Left forelimb (tissue), 1 donor: ENCODE measurements at places on chromosomes 7 and 10.

DNA sequence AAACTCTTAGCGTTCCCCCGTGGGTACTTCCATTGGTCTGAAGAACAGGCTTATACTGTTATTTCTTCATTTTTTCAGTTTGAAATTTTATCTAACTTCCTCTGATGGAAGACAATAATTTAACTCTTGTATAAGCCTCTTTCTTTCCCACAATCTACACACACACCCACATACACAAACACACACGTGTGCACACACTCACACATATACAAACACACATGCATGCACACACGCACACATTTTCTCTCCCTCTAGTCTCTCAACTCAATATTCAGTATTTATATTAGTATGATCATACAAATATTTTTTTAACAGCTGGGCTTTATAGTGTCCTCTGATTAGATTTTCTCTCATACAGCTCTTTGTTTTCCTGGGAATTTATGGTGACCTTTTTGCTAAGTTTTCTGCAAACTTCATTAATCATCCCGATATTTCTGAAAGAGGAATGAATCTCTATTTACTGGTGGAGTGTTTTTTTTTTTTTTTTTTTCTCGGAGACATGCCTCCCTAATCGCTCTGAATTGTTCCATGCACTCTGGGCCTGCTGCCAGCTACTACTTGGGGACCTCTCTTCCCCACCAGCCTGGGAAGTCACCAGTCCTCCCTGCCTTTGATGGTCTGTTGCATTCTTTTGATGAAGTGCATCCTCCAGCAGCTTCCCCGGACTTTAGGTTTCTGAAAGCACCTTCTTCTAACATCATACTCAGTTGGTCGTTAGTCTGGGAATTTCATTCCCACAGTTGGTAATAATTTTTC is 75.5 kb downstream of the ZNF777 start:
- DNase-seq, result no peak

DNA sequence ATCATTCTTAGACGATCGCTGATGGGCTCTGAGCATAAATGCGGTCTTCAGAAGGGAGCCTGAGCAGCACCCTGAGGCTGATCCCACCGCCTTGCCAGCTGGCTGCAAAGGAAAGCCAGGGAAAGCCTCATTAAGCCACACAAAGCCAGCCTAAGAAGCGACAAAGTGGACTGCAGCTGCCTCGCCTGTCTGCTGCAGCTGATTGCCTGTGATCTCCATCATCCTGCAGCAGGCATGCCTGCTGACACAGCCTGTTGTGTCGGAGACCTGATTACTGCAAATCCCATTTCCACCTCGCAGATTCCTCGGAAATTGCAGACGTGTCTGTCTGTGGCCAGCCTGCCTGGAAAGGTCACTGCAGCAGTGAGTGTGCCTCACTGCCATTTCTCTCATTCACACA is 1087.0 kb upstream of the AUTS2 start:
- DNase-seq, result no peak

GRCh38 chr7:45402480-45403218 is 171.5 kb upstream of the ADCY1 start:
- DNase-seq, result no peak

DNA sequence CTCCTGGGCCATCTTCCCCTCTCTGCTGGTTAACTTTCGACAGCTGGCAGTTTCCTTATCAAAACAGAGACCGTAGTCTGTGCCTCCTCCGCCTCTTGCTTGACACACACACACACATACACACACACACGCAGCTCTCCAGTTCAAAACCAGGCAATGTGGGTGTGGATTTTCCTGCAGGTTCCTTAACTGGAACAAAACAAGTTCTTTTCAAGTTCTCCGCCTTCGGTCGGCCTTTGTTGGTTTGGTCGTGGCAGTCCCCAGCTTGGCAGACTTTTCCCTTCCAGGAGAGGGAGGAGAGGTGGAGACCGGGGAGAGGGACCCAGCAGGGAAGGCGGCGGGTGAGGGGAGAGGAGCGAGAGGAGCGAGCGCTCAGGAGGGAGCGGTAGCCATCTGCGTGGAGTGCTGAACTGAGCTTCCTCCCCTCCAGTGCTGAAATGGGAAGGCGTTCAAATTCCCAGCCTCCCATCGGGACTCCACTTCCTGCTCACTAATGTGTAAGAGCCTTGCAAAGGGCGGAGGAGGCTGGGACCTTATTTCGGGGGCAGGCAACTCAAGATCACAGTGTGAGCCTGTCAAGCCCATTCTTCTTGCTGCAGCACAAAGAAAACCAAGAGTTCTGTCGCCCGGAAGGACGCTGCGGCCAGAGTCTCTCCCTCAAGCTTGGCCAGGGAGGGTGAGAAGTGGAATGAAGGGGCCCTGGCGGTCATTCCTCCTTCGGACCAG is 120.6 kb downstream of the PRPF18 start:
- DNase-seq, result peak; percentile 91

- no peak for DNase-seq
These were observed 98.0 kb downstream of the KCND2 start for GRCh38 chr7:120370954-120371353.

DNA sequence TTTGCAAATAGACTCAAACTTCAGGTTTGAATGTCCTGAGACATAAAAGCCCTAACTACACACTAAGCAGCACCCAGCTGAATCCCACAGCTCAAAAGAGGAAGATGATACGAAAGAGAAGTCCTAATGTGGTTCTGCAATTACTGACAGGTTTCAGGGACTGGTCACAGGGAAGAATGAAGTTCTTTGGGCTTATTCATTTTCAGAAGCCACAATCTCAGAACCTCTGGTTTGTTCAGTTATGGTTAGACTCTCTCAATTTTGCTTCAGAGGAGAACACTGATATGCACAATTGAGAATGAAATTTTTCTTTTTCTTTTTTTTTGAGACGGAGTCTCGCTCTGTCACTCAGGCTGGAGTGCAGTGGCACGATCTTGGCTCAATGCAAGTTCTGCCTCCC is 94.6 kb upstream of the FAM180A start:
- no peak for DNase-seq

- no peak for DNase-seq
These were observed 683.2 kb downstream of the LRMDA start for GRCh38 chr10:76114581-76115001.

DNA sequence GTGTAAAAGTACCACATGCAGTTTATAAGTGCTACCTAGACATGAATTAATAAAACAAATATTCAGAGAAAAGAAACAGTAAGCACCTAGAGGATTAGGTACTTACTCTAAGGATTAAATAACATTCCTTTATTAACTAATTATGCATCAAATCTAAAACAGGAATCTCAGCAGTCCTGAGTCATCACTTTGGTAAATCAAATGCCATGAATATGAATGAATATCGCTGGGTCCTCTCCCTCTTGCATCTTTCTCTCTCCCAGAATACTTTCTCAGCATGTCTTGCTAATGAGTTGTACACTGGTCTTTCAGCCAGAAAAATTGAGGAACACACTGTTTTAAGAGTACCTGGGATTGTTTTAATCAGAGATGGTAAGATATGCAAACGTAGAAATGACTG is 225.5 kb upstream of the NFE2L3 start:
- DNase-seq, result no peak

- no peak for DNase-seq
These were observed 4.5 kb upstream of the ZKSCAN1 start for GRCh38 chr7:100010901-100011300.
